ENCODE measurements at places on chromosomes 2 and 18. TPM values are rescaled to one million over a fixed set of nuclear protein-coding genes. Genes with fewer than 3 reads are reported as not detected.

Gene IL36RN
- total RNA-seq, result 0.13 TPM

Gene HAAO
- total RNA-seq, result not detected

Gene QPCT
- 19.4 TPM for total RNA-seq

Gene PID1
- total RNA-seq, result 3.6 TPM

Gene RUFY4
- not detected for total RNA-seq

Gene NOL4
- total RNA-seq, result not detected

Gene SMIM21
- total RNA-seq, result not detected

Gene AMER3
- not detected for total RNA-seq

Gene CCDC74B
- total RNA-seq, result 5.7 TPM

Gene ANKRD30B
- total RNA-seq, result not detected

Gene CCDC178
- not detected for total RNA-seq

Gene ZNF2
- total RNA-seq, result 2.4 TPM

Gene DSC1
- not detected for total RNA-seq

Gene LHCGR
- total RNA-seq, result not detected

Gene LOXHD1
- total RNA-seq, result not detected

Gene CRYGC
- total RNA-seq, result not detected

Gene MYCN
- total RNA-seq, result not detected

Gene SH2D6
- 1.1 TPM for total RNA-seq

Gene SPC25
- total RNA-seq, result 20.1 TPM

Gene IL1F10
- total RNA-seq, result not detected

Gene MC5R
- not detected for total RNA-seq

Gene FHL2
- 62.5 TPM for total RNA-seq
